Liver (tissue), 10 donors: ENCODE measurements at places on chromosomes 7 and 10. TPM values are rescaled to one million over a fixed set of nuclear protein-coding genes. Genes with fewer than 3 reads are reported as not detected.

GNAT3 gene
- total RNA-seq, result not detected

PPP1R9A gene
- 4.1 TPM for total RNA-seq

MRC1 gene
- 34.6 TPM for total RNA-seq

UNCX gene
- not detected for total RNA-seq

FZD8 gene
- 3.5 TPM for total RNA-seq

FAM221A gene
- 2.8 TPM for total RNA-seq

CYP2E1 gene
- 2,431 TPM for total RNA-seq

CD36 gene
- 68.9 TPM for total RNA-seq

SYT15B gene
- total RNA-seq, result 2.8 TPM

PFKP gene
- 3.0 TPM for total RNA-seq

SUN3 gene
- not detected for total RNA-seq

ZNF727 gene
- total RNA-seq, result 0.05 TPM

NRAP gene
- 0.08 TPM for total RNA-seq

EBF3 gene
- total RNA-seq, result not detected

TRIM50 gene
- 0.17 TPM for total RNA-seq

CCSER2 gene
- total RNA-seq, result 6.5 TPM

CPA2 gene
- total RNA-seq, result not detected

TAS2R39 gene
- not detected for total RNA-seq

CRYGN gene
- total RNA-seq, result under 0.01 TPM

CNNM1 gene
- total RNA-seq, result 0.05 TPM

LLCFC1 gene
- not detected for total RNA-seq

CASTOR2 gene
- 2.1 TPM for total RNA-seq

URGCP gene
- total RNA-seq, result 7.2 TPM

AKR1C4 gene
- total RNA-seq, result 3.2 TPM

ATRNL1 gene
- 9.3 TPM for total RNA-seq

NPSR1 gene
- not detected for total RNA-seq

ZNF425 gene
- 0.98 TPM for total RNA-seq

PMPCB gene
- total RNA-seq, result 43.3 TPM

NUPR2 gene
- not detected for total RNA-seq

AQP1 gene
- total RNA-seq, result 27.9 TPM

CLCN1 gene
- total RNA-seq, result not detected

RBM20 gene
- total RNA-seq, result 0.05 TPM

LIPJ gene
- 0.17 TPM for total RNA-seq

RARRES2 gene
- total RNA-seq, result 149 TPM

PALD1 gene
- 1.7 TPM for total RNA-seq

ABCA13 gene
- total RNA-seq, result 1.0 TPM

PKD1L1 gene
- total RNA-seq, result 0.09 TPM

ADAMTS14 gene
- 0.09 TPM for total RNA-seq

IL2RA gene
- total RNA-seq, result not detected

SLC18A2 gene
- total RNA-seq, result 0.92 TPM

HOXA1 gene
- total RNA-seq, result 0.08 TPM

TRIM4 gene
- 23.0 TPM for total RNA-seq

TUBAL3 gene
- 0.75 TPM for total RNA-seq

DOCK1 gene
- total RNA-seq, result 10.0 TPM

IL6 gene
- not detected for total RNA-seq

ANKRD61 gene
- total RNA-seq, result not detected

C7orf57 gene
- total RNA-seq, result not detected

ATE1 gene
- total RNA-seq, result 34.9 TPM

GBX1 gene
- not detected for total RNA-seq

CDK1 gene
- 0.08 TPM for total RNA-seq

TPK1 gene
- total RNA-seq, result 7.5 TPM

EVX1 gene
- total RNA-seq, result not detected

POMZP3 gene
- 1.9 TPM for total RNA-seq

MEOX2 gene
- total RNA-seq, result 0.70 TPM

LUC7L2 gene
- 28.2 TPM for total RNA-seq

OR6V1 gene
- total RNA-seq, result not detected

TSPAN12 gene
- 16.6 TPM for total RNA-seq
